ENCODE measurements at places on chromosomes 2 and 18.

GRCh38 chr18:70322928-70323327, 34.1 kb downstream of the SOCS6 start:
- DNase-seq = no peak

- peak; percentile 23 for DNase-seq
Observed at GRCh38 chr18:11873670-11874340, 22.6 kb downstream of the CHMP1B start.

DNA sequence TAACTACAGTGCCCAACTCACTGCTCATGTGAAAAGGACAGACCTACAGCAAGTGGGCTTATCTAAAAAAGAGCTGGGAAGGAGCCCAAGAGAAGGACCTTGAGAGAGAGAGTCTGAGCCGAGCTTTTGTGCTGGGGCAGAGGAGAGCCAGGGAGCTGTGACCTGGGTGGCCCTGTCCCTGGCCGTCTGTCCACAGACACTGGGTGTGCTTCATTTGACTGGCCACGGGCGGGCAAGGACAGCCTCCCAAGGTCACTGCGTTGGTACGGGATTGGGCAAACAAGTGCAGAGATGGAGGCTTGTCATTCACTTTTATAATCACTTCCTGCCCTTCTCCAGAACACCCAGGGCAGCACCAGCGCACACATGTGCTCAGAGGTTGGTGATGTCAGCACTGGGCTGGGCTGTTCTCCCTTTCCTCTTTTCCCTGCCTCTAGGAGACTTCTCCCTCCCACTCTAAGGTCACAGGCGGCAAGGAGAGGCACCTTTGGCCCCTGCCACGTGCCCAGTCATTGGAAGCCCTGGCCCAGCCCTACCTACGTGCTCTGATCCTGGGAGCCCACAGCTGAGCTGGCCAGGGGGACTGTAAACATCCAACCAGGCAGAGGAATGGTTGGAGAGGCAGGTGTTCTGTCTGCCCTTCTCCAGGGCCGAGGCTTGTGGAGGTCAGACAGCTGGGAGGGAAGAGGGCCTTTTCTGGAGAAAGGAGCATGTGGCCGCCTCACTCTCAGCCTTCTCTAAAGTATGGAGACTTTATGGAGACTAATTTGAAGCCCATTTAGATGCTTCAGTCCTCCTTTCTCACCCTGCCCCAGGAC, 6.4 kb upstream of the PSD4 start:
- DNase-seq = peak; percentile 69

- no peak for DNase-seq
Observed at GRCh38 chr18:62071071-62071470, 115.8 kb downstream of the PIGN start.

- no peak for DNase-seq
Observed at GRCh38 chr2:113703386-113704299, 52.8 kb downstream of the SLC35F5 start.

GRCh38 chr18:61556862-61557261, 223.6 kb downstream of the CDH20 start:
- no peak for DNase-seq

- DNase-seq = no peak
Observed at GRCh38 chr2:10398496-10398895, 49.6 kb downstream of the ODC1 start.

DNA sequence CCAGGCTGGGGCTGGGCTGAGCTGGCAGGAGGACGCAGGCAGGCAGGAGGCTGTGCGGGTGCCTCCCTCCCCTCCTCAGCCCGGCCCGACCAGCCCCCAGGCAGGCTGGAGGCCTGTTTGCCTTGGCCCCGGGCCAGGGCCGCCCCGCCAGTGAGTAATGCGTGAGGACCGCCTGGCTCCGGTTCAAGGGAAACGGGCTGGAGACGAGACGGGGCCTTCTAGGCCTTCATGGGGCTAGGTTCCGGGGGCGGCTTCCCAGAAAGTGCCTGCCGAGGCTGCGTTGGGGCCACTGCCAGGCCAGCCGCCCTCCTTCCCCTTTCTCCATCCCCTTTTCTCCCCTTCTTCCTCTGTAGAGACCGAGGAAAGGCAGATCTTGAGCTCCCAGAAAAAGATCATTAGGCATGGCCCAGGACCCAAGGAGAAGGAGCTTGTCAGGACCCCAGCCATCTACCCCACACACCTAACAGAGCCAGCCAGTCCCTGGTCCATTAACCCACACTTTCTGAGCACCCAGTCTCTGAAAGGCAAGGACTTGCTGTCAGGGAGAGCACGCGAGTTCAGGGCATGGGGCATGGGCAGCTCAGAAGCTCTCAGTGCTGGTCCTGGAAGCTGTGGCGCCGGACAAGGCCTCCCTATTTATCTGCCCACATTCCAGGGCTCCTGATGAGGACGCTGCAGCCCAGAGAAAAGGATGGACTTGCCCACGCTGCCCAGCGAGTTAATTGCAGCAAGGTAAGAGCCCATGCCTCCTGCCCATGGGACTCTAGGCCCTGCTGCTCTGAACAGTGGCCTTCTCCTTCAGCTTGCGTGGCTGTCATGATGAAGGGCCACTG, 48.5 kb downstream of the SMAD7 start:
- no peak for DNase-seq

DNA sequence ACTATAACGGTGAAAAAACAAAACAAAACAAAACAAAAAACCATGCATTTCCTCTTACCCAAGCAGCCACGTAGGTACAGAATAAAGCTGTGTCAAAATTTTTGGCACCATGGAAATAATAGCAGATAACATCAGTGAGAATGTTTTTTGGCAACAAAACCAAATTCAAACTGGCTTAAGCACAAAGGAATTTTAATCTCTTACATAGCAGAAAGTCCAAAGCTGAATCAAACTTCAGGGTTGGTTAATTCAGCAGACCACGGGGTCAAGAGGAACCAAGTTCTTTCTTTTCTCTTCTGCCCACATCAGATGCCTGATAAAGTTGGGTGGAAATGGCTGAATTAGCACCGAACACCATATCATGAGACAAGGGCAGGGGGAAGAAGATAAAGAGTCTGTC, 129.5 kb downstream of the PAX3 start:
- DNase-seq = no peak

GRCh38 chr2:67234440-67234839, 162.7 kb upstream of the ETAA1 start:
- no peak for DNase-seq

DNA sequence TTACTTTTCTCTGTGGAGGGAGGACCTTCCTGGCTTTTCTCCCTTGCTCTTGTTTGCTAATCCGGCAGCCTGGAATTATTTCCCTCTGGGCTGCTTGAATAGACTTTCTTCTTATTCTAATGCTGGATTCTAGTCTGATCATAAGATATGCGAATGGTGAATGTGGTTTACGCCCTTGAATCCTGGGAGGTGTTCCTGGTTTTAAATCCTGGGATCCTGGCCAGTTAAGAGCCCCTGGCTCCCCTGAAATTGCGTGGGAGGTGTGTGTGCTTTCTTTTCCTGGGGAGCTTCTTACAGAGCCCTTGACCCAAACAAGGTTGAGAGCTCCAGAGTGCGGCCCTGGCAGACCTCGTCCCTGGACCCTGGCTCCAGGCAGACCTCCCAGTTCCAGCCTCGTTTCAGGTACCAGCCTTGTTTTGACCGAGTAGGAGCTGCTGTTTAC, 2.8 kb downstream of the SH3BP4 start:
- no peak for DNase-seq

- DNase-seq = no peak
Observed at GRCh38 chr2:224640679-224641078, 55.5 kb upstream of the CUL3 start.

- no peak for DNase-seq
Observed at GRCh38 chr2:47039913-47040562, 115.1 kb downstream of the STPG4 start.

DNA sequence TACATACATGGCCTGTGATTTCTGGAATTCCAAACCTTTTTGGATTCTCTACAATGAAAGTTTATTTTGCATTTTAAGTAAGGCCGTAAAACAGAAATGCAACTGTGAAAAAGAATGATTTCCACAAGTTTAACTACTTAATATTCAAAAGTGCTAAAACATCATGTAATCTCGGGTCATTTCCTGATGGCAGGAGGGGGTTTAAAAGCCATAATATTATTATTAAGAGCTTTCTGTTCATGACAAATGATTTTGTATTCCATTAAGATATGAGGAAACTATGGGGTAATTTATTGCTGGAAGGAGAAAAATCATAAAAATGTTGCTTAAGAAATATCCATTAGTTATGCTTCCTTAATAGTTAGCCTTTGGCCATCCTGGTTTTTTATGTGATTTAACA, 65.7 kb downstream of the COL4A3 start:
- DNase-seq = no peak

GRCh38 chr2:60383401-60384143, 169.9 kb downstream of the BCL11A start:
- DNase-seq = no peak

DNA sequence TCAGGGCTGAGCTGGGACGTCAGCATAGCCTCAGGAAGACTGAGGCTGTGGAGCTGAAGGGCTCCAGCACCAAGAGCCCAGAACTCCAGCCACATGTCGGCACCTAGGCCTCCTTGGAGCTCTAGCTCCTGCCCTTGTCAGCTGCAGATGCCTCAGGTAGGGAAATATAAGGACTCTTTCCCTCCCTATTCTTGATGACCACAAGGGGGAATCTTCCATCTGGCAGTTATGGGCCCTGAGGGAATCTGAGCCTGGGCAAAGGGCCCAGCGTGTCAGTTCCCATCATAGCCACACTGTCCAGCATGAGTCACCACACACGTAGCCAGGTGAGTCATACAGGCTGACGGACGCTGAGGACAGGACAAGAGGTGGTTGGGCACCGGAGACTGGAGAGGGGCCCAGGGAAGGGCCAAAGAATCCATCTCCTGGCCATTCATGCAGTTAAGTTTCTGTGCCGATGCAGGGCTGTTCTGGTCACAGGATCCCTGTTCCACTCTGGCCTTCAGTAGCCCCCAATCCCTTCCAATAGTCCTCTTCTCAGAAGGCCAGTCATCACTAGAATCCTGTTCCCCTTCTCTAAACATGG, 1.8 kb downstream of the MPV17 start:
- no peak for DNase-seq

GRCh38 chr2:46058140-46058539, 239.1 kb upstream of the EPAS1 start:
- no peak for DNase-seq

DNA sequence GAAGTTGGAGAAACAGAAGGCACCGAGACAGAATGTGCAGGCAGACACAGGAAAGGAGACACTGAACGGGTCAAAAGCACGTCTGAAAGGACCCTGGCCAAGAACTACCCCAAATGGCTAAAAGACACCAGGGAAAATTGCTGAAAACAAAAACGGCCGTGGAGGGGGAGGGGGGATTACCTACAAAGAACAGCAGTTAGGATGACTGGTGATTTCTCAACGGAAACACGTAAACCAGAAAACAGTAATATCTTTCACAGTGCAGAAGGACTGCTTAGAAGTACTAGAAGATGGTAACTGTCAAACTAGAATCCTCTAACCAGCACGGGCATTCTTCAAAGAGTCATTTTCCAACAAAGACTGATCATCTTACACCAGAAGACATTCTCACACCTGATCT, 142.6 kb downstream of the HDAC4 start:
- no peak for DNase-seq

DNA sequence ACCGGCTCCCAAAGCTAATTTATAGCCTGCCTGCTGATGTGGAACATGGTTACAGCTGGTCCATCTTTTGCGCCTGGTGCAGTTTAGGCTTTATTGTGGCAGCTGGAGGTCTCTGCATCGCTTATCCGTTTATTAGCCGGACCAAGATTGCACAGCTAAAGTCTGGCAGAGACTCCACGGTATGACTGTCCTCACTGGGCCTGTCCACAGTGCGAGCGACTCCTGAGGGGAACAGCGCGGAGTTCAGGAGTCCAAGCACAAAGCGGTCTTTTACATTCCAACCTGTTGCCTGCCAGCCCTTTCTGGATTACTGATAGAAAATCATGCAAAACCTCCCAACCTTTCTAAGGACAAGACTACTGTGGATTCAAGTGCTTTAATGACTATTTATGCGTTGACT, 51.4 kb downstream of the TMEM178A start:
- no peak for DNase-seq

GRCh38 chr2:20282916-20283592, 58.1 kb upstream of the SDC1 start:
- no peak for DNase-seq

DNA sequence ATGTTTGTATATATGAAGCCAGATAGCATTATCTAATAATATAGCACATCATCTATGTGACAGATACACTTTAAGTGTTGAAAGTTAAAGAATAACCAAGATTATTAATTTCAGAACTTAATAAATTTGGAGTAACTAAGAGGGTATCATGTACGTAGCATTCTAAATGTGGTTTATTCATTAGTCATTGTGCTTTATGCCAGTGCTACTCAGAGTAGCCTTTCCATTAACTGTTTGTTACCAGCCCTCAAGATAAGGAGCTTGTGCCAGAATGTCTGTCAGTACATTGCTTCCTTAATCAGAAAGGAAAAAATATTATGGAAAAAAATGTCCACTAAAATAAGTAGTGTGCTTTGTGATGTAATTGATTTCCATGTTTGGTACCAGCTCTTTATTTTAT, 94.9 kb upstream of the TWSG1 start:
- no peak for DNase-seq

GRCh38 chr2:28354920-28355520, 37.6 kb upstream of the FOSL2 start:
- no peak for DNase-seq

GRCh38 chr2:233032551-233033320, at the start of gene NEU2:
NEU2 (plus strand) TSS chr2:233032672; CDS start chr2:233032672, 0 bp downstream.
- no peak for DNase-seq

DNA sequence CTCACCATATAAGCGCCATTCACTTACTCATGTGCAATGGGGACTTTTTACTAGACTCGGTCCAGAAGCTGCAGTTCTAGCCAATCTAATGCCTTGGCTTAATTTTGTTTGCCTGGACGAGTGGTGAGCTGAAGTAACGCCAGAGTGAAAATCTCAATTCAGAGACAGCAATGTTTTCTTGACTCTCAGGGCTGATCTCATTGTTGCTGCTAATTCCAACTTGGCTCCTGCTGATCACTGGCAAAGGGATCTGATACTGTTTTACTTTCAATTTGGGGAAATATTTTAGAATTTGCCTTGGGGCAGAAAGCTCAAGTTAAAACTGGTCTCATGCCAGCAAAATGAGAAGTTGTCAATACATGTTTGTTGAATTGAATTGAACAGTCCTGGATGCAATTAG, 906.6 kb upstream of the CDH2 start:
- DNase-seq = no peak

GRCh38 chr2:23381084-23381483, 3.9 kb upstream of the KLHL29 start:
- DNase-seq = no peak

DNA sequence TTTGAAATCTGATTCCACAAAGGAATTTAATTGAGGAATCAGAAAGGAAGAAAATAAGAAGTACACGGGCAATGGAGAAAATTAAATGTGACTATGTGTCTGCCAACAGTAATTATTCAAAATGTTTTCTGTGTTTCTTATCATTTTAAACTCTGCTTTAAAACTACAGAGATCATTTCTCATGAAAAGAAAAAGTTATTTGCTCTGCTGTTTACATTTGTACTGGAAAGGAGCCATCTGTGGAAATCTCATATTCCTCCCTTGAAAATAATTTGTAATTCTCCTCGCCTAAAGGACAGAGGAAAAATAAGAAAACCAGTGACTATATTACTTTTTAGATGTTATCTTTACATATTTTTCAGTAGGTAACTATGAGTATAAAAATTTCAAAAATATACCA, 181.9 kb upstream of the MEIS1 start:
- DNase-seq = no peak

All from activated CD8-positive, alpha-beta memory T cell treated with anti-CD3 and anti-CD28 coated beads, Interleukin-2, amount 50 U/mL, for 48 hours (primary cell).